Pons (tissue), 1 donor: ENCODE measurements at places on chromosomes 6 and 20.

- no peak for DNase-seq
These were observed 502.9 kb downstream of the HAO1 start for GRCh38 chr20:7437311-7437710.

- DNase-seq: peak; percentile 88
These were observed 45.9 kb upstream of the CSE1L start for GRCh38 chr20:48999890-49000870.

GRCh38 chr20:41531518-41532275, 86.5 kb downstream of the CHD6 start:
- DNase-seq: no peak

- no peak for DNase-seq
These were observed 142.9 kb downstream of the TPBG start for GRCh38 chr6:82506526-82506925.

- no peak for DNase-seq
These were observed 4.8 kb downstream of the MUC21 start for GRCh38 chr6:30988209-30988825.

DNA sequence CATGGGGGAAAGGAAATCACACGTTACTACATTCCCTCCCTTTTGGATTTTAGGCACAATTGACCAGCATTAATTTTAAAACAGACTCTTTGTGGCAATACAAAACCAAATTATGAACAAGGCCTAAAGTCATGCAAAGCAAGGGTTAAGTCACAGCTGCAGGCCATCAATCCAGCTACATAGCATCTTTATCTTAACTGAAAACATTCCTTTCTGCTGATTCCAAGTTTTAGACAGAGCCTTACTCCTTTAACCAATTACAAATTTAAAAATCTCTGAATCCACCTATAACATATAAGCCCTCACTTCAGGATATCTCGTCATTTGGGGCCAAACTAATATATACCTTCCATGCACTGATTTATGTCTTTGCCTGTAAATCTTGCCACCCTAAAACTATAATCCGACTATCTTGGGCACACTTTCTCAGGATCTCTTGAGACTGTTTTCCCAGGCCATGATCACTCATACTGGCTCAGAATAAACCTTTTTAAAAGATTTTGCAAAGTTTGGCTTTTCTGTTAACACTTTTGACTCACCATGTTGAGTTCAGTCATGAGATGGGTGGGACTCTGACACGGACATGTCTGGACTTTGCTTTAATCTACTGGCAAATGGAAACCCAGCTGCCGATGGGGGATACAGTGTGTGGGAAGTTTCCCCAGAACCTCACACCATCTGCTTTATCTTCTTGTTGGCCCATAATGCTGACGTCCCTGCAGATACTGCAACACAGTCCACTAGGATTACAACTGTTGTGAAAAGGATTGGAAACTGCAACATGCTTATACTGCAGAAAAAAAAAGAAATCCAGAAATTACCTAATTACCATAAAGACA, 757.0 kb downstream of the PTPRT start:
- no peak for DNase-seq

GRCh38 chr20:475463-476357, 13.4 kb upstream of the TBC1D20 start:
- no peak for DNase-seq

- no peak for DNase-seq
These were observed 70.4 kb downstream of the GCNT2 start for GRCh38 chr6:10591422-10592160.

DNA sequence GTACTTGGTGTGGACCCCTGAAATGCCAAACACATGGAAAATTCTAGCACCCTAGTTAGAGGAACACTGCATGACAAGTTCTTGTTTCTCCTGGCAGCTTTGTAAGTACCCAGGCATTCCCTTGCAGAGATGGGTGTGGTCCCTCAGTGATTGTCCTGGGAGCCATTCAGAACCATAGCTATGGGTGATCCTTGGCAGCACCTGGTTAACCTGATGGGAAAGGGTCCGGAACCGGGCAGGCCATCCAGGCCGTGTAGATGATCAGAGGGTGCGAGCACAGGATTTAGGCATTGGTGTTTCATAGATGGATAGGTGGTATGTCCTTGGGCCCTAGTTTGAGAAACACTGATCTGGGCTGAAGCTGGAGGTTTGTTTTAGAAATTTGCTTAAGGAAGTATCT, 95.8 kb downstream of the RPP40 start:
- DNase-seq: no peak

- no peak for DNase-seq
These were observed 156.1 kb upstream of the AGPAT4 start for GRCh38 chr6:161429921-161430490.

DNA sequence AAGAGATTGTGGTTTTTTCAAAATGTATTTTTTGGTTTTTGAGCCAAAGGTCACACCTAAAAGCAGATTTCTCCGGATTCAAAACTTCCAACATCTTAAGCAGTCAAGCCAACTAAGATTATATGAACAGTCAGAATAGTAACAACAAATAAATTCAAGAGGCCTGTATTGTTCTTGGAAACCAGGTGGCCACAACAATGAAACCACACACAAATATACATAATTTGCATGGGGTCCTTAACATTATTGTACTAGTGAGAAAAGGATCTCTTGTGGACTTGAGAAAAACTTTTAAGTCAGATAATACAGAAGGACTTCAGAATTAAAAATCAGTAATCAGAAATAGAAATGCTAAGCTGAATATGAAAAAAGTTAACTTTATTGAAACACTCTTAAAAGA, 40.6 kb downstream of the NOL7 start:
- no peak for DNase-seq

- DNase-seq: no peak
These were observed 84.2 kb upstream of the ENPP5 start for GRCh38 chr6:46254946-46255345.

DNA sequence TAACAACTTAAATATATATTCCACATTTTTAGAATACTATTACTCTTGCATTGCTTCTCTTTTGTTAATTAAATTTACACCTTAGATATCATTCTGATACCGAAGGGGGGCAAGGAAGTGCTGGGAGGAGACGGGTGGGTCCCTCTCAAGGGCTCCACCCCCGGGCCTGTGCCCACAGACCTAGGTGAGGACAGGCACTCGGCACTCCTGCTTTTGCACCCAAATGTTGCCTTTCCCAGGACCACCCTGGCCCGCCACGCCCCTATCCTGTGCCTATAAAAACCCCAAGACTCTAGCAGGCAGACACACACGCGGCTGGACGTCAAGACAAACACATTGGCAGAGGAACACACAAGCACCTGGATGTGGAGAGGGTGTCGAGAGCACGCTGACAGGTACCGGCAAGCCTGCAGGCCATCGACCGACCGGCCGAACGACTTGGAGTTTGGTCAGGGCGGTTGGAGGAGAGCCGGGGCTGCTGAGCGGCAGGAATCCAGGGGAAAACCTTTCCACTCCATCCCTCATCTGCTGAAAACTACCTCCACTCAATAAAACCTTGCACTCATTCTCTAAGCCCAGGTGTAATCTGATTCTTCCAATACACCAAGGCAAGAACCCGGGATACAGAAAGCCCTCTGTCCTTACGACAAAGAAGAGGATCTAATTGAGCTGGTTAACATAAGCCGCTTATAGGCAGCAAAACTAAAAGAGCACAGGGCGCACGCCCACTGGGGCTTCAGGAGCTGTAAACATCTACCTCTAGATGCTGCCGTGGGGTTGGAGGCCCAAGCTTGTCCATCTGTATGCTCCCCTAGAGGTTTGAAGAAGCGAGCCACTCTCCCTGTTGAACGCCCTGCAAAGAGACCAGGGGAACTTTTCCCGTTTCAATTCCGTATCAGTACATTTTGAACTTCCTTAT, 197.4 kb upstream of the PRSS16 start:
- no peak for DNase-seq

- DNase-seq: no peak
These were observed 14.2 kb upstream of the NPBWR2 start for GRCh38 chr20:64121586-64121985.

- DNase-seq: peak; percentile 88
These were observed 5.5 kb upstream of the PKIB start for GRCh38 chr6:122604676-122605075.

DNA sequence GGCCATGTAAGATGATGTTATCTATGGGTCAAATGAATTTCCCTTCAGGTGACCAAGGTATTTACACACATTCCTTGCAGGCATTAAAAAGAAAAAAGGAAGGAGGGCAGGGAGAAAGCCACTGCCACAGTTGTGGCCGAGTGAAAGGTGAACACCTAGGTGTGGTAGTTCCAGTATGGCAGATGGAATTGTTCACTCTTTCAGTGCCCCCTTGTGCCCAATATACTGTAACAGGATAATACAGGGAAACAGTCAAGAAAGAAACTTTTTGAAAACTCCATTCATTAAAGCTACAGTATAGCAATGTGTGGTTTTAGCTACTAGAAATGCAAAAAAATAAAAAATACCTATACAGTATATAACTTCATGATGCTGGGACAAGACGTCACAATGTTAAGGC, 52.1 kb downstream of the BMP2 start:
- DNase-seq: no peak

- DNase-seq: no peak
These were observed 42.6 kb downstream of the NCOA3 start for GRCh38 chr20:47544240-47544639.

DNA sequence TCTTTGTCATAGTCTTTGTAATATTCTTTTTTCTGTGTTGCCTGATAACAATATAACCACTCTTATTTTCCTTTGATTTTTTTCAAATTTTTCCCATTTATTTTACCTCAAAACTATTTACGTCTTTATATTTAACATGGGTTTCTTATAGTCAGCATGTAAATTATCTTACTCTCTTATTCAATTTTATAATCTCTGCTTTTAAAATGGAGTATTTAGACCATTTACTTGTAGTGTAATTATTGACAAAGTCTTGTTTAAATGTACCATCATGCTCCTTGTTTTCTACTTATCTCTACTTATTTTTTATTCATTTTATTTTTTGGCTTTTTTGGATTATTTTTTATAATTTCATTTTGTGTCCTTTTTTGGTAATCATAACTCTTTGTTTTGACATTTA, 476.5 kb upstream of the MAP3K7 start:
- no peak for DNase-seq

DNA sequence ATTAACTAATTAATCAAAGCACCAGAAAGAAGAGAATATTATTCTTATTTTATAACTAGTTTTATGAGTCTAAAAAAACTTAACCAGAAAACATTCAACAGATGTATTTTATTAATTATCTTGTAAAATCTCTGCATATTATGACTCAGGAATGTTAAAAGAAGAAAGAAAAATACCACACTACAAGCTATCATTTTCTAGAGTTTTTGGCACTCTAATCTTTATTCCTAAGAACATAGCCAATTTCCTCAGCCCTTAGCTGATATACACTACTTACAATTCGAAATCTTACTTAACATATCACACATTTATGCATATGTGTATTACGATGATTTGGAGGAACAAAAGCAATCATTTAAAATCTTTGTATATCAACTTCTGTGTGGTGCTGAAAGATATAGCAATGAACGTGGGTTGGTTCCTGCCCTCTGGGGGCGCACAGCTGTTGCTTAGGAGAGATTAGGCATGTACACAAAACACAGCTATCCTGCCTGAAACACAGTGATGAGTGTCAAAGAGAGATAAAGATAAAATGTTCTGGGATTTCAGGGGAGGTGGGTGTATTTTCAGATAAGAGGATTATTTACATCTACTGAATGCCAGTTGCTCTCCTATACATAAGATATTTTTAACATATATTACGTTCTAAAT, 404.5 kb downstream of the SYNE1 start:
- DNase-seq: no peak

DNA sequence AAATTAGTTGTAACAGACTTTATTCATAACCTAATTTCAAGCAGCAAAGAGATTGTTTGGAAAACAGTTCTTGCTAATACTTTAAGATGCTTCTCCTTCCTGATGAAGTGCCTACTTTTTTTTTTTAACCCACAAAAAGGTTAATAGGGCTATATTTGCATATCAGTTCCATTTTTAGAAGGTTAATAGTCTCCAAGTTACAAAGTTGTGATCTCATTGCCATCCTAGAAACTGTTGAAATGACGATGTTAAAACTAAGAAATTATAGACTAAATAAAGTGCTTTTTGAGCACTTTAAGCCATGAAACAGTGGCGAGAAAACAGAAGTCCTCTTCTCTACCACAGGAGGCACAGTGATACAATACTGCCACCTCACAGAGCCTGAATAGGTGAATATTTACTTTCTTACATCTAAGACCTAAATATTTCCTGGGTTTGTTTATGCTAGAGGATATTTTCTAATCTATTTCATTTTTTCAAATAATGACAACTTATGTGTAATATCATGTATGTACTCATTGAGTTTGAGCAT, 5.3 kb downstream of the RNF144B start:
- no peak for DNase-seq

- no peak for DNase-seq
These were observed 8.2 kb downstream of the HDDC2 start for GRCh38 chr6:125293587-125293986.

- DNase-seq: peak; percentile 8
These were observed 106.7 kb upstream of the INSM1 start for GRCh38 chr20:20261159-20261558.

DNA sequence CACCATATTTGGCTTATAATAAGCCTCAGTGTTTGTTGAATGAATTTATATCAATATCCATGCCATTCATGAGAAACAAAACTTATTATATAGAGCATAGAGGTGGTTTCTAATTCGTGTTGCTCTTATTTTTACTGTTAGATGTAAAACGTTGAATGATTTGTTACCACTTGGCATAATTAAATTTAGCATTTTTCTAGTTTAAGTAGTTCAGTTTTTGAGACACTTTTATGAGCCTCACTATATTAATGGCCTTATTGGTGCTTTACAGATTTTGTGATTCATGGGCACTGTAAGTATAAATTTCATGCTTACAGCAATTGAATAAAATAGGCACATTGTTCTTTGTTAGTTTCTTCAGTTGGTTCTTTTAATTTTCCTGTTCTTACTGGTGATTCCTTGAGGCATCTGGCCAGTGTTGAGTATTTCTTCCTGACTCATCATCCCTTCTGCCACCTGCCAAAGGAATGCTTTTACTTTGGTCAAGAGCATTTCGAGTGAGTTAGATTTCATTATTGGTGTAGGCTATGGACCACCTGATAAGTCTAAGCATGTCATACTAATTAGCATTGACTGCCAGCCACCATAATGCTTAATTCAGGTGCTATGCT, 34.8 kb downstream of the CDKAL1 start:
- no peak for DNase-seq

DNA sequence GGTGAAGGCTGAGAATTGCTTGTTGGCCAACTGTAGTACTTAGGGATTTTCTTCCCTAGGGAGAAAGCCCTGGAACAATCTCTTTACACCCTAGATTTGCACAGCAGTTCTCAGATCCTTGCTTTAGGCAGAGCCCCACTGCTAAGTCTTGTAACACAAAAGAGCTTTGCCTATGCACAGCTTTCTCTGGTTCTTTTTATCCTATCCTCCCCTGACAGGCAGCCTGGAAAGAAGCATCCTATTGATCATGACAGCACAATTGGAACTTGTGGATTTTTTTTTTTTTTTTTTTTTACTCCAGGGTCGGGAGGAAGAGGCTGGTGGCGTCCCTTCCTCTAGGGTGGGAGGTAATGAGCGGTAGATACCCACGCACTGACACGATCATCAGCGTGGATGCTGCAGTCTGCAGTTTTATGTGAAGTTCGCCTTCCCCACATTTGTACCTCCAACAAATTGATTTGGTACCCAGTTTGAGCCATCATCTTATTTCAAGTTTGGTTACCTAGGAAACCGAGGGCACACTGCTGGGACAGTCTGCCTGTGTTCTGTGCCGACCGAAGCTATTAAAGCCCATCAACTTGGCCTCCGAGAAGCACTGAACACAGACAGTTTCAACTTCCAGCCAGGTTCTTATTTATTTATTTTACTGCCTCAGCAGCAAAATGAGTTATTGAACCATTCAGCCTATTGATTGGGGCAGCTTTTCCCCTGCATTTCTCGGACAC, 110.1 kb downstream of the NRN1 start:
- DNase-seq: no peak

- DNase-seq: no peak
These were observed 62.0 kb upstream of the SMLR1 start for GRCh38 chr6:130765181-130765727.
